ENCODE measurements at places on chromosomes 1 and 21.

GRCh38 chr1:119159966-119160365, 19.5 kb upstream of the WARS2 start:
- no peak for DNase-seq

DNA sequence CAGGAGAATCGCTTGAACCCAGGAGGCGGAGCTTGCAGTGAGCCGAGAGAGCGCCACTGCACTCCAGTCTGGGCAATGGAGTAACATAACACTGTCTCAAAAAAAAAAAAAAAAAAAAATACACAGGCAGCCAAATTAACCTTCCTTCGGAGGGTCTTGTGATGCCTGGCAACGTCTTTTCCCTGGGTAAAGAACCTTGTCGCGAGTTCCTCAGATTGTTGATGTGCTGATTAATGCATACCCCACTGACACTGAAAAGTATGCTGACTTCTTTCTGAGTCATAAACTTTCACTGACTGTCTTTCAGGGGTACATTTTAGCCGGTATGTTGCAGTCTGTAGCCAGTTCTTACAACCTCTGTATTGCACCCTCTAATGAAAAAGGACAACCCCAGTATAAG, 95.1 kb upstream of the SOD1 start:
- DNase-seq: no peak

DNA sequence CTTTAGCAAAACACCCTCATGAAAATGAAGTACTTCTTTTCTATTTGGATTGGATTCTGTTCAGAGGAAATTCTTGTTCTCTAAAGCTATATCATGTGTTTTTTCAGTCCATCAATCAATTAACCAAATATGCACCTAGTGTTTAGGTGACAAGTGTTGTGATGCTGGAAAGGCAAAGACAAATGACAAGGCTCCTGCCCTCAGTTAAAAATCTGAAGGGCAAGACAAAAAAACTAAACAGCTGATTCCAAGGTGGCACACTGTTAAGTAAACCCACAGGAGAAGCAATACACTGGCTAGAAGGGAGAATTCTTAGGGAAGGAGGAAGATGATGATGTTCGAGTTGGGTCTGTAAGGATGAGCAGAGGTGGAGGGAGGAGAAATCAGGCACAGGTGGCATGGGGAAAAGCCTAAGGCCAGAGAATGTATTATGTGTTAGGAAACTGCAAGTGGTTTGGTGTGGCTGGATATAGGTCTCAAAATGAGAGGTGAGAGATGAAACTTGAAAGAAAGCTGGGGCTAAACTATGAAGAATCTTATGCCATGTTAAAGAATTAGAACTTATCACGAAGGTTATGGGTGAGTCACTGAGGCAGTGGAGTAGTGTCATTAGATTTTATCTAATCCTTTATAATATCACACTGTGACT, 51.8 kb upstream of the GFI1 start:
- no peak for DNase-seq

DNA sequence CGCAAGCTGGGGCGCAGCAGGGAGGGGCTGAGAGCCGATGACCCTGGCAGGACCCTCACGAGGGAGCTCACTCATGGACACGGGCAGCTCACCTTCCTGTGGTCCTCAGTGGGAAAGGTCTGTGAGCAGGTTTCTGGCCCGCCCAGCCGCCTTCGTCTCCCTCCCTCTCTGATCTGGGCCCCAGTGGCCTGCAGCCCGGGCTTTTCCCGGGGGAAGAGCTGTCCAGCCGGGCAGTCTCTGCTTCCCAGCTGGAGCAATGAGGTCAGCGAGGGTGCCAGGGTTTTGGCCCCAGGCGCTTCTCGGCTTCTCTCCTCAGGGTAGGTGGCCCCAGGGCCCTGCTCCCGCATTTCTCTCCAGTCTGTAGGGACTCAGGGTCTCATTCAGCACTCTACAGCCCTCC, 22.2 kb upstream of the ARHGEF16 start:
- no peak for DNase-seq

GRCh38 chr1:165686971-165687433, 11.4 kb downstream of the ALDH9A1 start:
- DNase-seq: no peak

GRCh38 chr1:112307930-112308591, 88.0 kb upstream of the CTTNBP2NL start:
- no peak for DNase-seq

DNA sequence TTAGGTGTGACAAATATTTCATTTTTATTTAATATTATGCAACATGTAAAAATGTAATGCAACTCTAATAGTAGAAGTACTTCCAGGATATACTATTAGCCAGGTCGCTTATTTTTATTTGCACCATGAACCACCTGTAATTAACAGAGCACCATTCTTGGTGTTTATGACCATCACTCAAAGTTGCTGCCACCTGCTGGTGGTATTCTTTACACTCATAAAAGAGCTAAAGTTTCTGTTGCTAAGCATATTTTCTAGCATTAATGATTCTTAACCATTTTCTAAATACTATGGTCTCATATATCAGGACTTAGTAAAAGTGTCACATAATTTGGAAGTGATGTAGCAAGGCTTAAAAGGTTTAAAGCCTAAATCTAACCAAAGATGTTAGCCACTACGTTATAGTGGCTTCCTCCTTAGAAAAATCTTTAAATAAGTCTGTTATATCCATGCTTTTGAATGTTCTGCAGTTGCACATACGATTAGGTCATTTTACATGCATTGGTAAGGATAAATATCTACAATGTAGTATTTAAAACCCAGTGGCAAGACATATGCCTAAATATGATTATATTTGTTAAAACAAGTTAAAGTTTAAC, 244.5 kb downstream of the NEGR1 start:
- DNase-seq: no peak

DNA sequence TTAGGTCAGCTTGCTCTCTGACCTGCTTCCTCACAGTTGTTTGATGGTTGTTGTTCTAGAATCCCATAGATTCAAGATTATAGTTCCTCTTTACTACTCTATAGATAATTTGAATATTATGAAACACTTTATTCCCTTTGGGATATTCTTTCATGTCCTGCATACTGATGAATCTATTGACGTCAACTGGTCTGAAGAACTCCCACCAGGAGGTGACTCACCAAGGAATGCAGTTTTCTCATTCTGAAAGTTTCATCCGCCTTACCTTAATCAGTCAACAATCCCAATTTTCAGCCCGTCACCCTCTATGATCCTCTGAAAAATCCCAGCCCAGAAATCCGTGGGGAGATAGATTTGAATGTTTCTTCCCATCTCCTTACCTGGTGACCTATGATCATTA, 834.1 kb upstream of the PRMT6 start:
- DNase-seq: no peak

GRCh38 chr1:44714944-44715571, 15.9 kb downstream of the RNU5D-1 start:
- DNase-seq: peak; percentile 65

DNA sequence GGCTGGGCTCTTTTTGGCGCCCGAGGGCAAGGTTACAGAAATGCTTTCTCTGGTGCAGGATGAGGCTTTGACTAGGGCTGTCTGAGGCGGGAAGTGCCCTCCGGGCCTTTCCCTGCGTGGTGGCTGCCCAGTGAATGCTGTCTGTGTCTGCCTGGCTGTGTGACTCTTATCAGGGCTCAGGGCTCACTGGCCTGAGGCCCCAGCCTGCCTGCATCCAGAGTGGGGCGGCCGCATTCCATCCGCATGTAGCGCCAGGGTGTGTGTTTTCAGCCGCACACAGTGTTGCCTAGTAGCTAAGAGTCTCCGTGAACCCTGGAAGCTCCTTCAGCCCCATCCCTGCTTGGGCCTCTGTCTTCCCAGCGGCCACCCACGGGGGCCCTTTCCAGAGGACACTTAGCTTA, 59.1 kb downstream of the FAAP20 start:
- no peak for DNase-seq

DNA sequence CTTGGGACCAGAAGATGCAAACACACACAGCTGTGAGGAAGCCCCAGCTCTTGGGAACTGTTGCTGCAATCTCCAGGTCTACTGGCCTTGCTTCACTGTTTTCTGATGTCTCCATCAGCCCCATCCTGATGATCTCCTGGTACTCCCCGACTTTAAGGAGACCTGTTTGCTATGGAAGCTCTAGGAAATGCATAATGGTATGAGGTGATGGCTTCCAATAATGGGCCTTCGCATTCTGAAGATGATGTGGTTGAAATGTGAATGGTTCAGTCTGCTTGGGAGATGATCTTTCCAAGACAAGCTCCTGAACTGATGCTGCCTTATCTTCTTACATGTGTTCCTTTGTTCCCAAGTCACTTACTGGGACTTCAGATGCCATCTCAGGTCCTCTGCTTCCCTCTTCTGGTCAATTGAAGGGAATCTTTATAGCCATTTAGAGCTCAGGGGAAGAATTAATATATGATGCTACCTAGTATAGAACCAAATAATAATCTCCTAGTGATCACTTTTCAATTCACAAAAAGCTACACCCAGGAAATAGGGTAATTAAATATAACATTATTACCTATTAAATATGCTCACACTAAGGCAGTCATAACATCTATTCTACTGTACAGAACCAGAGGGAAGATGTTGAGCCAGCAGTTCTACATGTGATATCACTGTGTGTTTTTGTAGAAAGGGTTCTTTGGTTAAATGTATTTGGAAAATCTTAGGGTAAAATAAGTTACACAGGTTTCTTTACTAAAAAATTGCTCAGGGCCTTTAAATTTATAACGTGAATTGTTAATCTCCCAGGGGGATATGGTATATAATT, 73.9 kb upstream of the VTCN1 start:
- DNase-seq: no peak

GRCh38 chr1:156664767-156665411, 12.3 kb downstream of the NES start:
- no peak for DNase-seq

GRCh38 chr1:187862506-187862905, 1033.8 kb downstream of the PLA2G4A start:
- DNase-seq: no peak

- DNase-seq: no peak
Measured at GRCh38 chr21:42722153-42722552, 68.7 kb downstream of the PDE9A start.

DNA sequence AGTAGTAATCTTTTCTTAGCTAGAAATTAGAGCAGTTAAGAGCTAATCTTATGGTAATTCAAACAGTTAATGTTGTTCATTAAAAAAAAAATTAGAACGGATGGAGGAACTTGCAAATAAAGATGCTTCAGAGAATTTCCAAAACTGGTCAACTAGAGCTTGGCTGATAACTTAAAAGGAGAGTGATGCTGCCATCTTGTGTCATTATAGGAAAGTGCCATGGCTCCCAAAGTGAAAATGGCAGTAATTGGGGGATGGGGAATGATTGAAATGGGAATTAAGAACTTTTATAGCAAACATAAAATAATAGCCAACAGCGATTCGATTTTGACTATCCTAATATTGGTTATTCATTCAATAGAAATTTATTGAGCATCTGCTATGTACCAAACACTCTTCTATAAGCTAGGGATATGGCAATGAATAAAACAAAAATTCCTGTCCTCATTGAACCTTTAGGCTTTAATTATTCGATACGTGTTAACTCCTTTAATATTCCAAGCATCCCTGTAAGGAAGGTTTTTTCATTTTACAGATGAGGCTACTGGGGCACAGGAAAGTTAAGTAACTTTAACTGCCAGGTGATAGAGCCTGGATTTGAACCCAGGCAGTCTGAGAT, 5.7 kb upstream of the PLPP3 start:
- no peak for DNase-seq

- no peak for DNase-seq
Measured at GRCh38 chr1:208280681-208281450, 36.7 kb upstream of the PLXNA2 start.

DNA sequence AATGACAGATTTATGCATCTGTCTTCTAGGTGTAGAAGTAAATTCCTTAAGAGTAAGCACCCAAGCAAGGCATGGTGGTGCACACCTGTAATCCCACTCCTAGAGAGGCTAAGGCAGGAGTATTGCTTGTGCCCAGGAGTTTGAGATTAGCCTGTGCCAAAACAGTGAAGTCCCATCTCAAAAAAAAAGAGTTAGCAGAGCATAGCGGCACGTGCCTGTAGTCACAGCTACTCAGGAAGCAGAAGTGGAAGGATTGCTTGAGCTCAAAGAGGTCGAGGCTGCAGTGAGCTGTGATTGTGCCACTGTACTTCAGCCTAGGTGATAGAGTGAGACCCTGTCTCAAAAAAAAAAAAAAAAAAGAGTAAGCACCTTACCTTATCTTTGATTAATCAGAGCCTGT, 15.1 kb upstream of the TIPRL start:
- DNase-seq: no peak

GRCh38 chr21:32916522-32917099, 109.1 kb upstream of the OLIG2 start:
- DNase-seq: no peak

DNA sequence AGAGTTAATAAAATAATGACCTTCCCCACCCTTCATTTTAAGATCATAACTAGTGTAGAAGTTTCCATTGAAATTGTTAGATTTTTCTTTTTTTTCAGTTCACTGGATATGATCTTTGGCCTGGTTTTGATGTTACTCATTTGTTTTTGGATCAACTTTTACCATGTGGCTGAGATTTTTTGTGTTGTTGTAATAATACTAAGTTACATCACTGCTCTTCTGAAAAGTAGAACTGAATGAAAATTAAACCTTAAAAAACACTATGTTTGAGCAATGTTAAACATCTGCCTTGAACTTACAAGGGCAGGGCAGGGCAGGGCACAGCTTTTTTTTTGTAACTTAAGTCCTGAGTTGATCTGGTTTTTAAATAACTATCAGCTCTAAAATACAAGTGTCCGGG, 204.8 kb upstream of the ADAMTS5 start:
- DNase-seq: no peak

DNA sequence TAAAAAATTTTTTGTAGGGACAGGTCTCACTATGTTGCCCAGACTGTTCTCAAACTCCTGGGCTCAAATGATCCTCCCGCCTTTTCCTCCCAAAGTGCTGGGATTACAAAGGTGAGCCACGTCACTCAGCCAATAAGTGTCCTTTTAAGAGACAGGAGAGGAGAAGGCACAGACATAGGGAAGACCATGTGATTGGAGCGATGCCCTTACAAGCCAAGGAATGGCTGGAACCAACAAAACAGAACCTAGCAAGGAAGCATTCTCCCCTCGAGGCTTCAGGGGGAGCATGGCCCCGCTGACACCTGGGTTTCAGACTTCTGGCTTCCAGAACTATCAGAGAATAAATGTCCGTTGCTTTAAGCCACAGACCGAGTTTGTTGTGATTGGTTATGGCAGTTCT, 37.0 kb downstream of the NDUFS5 start:
- no peak for DNase-seq

GRCh38 chr21:44054710-44055109, 42.6 kb downstream of the TRAPPC10 start:
- no peak for DNase-seq

All from central memory CD4-positive, alpha-beta T cell (primary cell).